ENCODE measurements at places on chromosomes 16 and 17.

DNA sequence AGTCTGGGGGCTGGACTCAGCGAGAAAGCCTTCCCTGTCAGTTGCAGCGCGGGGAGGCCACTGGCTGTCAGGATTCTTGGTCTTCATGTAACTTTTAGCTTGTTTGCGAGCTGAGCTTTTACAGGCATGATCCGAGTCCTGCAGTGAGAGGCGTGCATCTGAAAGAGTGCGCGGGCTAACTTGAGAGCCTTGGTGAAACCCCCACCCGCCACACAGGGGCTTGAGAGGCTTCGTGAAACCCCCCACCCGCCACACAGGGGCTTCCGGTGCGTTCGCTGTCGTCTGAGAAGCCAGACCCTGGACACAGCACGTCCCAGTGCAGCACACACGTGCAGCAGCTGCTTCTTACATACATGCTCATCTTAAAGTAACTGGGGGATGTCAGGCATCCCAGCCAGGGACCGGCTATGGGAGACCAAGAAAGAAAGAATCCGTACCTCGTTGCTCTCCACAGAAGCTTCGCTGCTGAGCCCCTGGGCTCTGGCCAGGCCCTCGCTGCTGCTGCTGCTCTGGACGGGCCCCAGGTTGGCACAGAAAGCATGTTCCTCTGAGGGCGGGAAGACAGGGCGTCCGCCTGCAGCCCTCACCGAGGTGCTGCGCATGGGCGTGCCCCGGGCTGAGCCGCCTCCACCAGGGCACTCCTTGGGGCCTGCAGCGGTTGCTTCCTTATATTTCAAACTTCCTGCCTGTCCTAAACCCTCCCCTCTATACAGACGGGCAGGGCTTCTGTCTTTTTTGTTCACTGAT is 7.8 kb downstream of the NUDT16L1 start:
- DNase-seq = no peak

GRCh38 chr16:57898961-57899360 is 72.0 kb downstream of the CNGB1 start:
- DNase-seq = no peak

- DNase-seq = no peak
These were observed 222.8 kb upstream of the SDK2 start for GRCh38 chr17:73867056-73867455.

DNA sequence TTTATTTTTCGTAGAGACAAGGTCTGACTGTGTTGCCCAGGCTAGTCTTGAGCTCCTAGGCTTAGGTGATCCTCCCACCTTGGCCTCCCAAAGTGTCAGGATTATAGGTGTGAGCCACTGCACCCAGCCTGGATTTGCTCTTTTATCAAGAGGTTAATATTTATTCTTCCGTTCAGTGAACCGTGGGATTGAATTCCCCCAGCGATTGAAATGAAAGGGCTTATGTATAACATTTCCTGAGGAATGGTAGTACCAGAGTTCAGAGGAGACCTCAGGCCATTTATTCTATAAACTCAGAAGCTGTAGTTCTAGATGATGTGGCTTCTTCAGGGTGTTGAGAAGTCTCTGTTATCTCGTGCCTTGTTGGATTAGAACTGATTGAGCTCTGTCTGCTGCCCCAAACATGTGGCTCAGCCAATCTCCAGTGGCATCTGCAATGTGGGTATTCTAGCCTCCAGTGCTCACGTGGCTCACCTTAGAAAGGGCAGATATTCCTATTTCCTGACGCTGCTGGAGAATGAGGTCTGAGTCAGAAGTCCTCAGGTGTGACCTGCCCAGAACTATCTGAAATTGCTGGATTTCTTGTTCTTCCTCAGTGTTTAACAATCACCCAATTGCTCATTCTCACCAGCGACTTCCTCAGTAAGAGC is 22.5 kb downstream of the HMOX2 start:
- DNase-seq = no peak

- DNase-seq = no peak
These were observed 8.1 kb downstream of the SERPINF1 start for GRCh38 chr17:1769822-1770477.
